ENCODE measurements at places on chromosomes 1 and 21.

DNA sequence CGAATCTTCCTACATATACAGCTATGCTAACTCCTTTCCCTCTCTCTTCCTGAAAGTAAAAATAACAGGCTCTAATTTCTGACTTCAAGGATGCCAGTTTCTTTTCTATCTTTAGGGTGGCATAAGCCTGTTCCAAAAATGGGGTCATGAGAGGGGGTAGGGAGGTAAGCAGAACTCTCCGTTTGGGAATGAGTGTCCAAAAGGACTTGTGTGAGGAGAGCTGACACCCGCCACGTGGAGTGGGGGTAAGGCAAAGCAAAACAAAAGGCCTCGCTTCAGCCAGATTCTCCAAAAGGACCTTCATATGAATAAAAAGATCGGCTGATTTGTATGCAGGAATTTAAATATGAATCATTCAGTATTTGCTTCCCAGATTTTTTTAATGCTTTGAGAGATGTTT, 28.6 kb downstream of the PLPPR4 start:
- no peak for DNase-seq

- no peak for DNase-seq
Measured at GRCh38 chr1:192660613-192661012, 24.7 kb downstream of the RGS13 start.

DNA sequence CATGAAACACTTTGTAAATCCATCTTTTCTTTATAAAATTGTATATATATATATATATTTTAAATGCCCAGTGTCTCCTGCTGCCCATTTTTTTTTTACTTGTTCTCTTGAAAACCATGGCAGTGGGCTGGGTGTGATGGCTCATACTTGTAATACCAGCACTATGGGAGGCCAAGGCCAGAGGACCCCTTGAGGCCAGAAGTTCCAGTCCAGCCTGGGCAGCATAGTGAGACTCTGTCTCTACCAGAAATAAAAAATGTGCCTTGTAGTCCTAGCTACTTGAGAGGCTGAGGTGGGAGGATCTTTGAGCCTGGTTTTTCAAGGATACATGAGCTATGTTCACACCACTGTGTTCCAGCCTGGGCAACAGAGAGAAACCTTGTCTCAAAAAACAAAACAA, 62.2 kb downstream of the HS2ST1 start:
- DNase-seq: no peak

GRCh38 chr1:93140106-93140505, 40.1 kb downstream of the TMED5 start:
- no peak for DNase-seq

GRCh38 chr1:178940068-178940765, 69.3 kb upstream of the ANGPTL1 start:
- DNase-seq: no peak
